ENCODE measurements at places on chromosomes 1 and 21. TPM values are rescaled to one million over a fixed set of nuclear protein-coding genes. Genes with fewer than 3 reads are reported as not detected.

The CYP4X1 gene
- 6.2 TPM for total RNA-seq

The KRTAP10-7 gene
- not detected for total RNA-seq

DNA sequence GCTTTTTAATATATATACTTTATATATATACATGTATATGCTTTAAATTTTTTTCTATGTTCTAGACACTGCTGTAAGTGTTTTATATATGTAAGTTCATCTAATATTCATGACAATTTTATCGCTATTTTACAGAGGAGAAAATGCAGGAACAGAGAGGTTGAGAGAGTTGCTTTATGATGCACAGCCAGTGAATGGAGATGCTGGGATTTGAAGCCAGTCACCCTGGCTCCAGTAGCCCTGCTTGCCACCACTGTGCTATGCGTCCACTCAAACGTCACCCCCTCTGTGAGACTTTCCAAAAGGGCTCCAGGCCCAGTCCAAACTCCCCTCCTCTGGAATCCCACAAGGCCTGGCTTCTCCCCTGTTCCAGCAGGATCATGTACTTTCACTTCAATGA, 91.0 kb upstream of the GRIK3 start:
- no peak for DNase-seq

GRCh38 chr1:240499012-240499411, 112.9 kb downstream of the GREM2 start:
- no peak for DNase-seq

The MPZ gene
- total RNA-seq: 2.0 TPM

- no peak for DNase-seq
These were observed 37.0 kb downstream of the NDUFS5 start for GRCh38 chr1:39063191-39063590.

- DNase-seq: no peak
These were observed 84.0 kb downstream of the RAVER2 start for GRCh38 chr1:64828829-64829228.

DNA sequence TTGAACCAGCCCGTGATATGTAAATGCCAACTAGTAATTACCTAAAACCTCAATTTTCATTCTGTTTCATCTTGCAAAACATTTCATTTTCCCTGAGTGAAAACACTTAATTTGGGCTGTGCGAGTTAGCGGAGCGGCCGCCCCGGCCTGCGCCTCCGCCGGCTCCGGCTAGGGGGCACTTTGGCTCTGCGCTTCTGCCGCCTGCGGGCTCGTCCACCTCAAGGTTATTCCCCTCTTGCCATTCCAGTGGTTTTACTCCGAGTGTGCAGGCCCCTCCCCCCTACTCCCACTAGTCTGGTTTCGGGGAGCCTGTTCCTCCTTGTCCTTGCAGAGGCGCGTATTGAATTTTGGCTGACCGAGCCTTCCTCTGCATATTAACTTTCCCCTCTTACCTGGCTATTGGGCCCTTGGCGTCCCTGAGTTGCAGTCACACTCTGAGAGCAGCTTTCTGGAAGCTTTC, 55.6 kb downstream of the PEX14 start:
- DNase-seq: no peak

The PUSL1 gene
- total RNA-seq: 16.9 TPM

GRCh38 chr1:13935336-13935735, 235.3 kb downstream of the PRDM2 start:
- no peak for DNase-seq

- DNase-seq: peak; percentile 7
These were observed 39.8 kb downstream of the SLC37A1 start for GRCh38 chr21:42553435-42553834.

GRCh38 chr1:228477263-228477662, 9.9 kb upstream of the RNF187 start:
- DNase-seq: no peak

The SLAMF7 gene
- total RNA-seq: 2.1 TPM

Data from suprapubic skin (tissue), 4 donors.